ENCODE measurements at places on chromosomes 3 and 15.

DNA sequence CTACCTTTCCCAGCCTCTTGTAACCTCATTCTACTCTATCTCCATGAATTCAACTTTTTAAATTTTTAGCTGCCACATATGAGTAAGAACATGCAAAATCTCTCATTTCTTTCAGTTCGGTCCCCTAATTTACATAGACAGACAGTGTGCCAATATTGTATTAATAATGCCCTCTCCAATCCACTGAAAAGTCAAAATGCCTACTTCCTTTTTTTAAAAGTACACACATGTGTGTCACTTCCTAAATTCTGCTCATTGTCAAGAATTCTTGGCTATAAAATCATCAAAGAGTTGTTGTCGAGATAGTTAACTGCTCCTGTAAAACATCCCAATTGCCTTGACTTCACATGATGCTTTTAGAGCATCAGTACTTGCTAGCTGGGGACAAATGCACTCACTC lies 84.2 kb upstream of the IL12A start:
- DNase-seq: no peak

GRCh38 chr3:27340534-27340933 lies 28.6 kb downstream of the NEK10 start:
- DNase-seq: no peak

DNA sequence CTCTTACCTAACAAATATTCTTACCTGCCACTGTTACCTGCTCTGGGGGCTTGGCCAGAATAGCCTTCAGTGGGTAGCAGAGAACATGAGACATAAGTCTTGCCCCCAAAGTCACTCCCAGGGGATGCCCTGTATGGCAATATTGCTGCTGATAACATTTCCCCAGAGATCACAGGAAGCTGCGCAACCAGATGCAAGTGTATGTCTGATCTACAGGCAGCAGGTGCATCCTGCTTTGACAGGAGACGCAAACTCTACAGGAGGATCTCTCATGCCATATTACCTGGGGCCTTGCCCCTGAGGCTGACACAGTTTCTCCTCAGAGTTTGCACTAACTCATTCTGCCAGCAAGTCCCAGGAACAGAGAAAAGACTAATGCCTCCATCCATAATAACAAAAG lies 174.4 kb upstream of the LPP start:
- no peak for DNase-seq

- DNase-seq: no peak
Measured at GRCh38 chr3:190697502-190697830, 165.0 kb downstream of the GMNC start.

DNA sequence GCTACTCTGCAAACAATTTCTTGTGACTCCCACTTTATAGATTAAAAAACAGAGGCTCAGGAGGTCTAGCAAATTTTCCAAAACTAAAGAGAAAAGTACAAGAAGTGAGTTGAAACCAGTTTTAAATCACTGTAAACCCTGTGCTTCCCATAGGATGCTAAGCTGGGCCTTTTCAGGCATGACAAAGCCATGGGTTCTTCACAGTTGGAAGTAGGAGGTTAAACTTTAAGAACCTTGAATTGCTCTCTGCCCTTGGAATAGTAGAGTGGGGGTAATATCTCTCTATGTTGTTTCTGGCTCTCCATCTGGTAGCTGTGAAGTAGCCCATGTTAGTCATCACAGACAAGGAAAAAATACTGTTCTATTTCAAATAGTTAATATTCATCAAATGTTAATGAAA lies 193.6 kb upstream of the SATB1 start:
- no peak for DNase-seq

- DNase-seq: no peak
Measured at GRCh38 chr3:29348316-29348715, 67.4 kb downstream of the RBMS3 start.

DNA sequence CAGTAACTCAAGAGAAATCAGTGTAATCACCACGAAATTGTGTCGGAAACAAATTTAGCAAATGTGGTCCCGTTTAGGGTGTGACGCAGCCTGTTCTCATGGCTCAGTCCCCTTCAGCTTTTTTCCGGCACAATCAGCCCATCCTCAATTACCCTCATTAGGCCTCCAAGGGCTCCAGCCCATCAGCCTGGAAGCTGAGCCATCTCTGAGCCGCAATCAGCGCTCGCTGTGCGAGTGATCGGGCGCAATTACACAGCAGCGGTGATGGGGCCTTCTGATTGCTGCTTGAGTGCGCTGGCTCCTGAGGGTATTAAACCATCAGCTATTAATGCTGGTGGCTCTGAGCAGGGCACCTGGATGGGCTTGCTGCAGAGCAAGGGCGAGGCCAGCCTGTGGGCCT lies 55.6 kb downstream of the PLXNA1 start:
- DNase-seq: no peak

DNA sequence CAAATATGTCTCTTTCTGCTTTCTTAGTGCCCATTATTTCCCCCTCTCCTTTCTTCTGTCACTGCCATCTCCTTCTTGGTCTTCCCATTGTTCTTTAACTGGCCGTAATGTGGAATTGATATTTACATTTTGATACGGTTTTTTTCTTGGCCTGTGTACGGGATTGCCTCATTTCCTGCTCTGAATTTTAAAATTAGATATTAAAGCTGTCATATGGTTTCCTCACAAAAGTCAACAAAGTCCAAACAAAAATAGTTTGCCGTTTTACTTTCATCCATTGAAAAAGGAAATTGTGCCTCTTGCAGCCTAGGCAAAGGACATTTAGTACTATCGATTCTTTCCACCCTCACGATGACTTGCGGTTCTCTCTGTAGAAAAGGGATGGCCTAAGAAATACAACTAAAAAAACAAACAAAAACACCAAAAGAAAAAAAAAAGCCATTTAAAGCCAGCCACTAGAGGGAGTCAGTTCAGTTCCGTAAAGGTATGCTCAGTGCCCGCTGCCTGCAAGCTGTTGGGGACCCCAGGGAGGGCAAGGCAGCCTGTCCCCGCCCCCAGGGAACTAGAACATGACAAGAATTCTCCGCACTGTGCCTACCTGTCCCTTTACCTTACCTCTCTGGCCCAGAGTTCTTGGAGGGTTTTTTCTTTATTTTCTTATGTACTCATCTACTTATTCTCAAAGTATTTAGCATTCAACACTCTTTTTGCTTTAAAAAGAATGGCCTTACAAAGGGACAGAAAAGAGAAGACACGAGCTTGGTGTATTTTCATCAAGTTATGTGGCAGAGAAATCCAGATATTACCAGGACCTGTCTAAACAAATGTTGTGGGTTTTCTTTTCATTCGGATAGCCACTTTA lies 30.0 kb upstream of the NR2E3 start:
- DNase-seq: peak; percentile 14

DNA sequence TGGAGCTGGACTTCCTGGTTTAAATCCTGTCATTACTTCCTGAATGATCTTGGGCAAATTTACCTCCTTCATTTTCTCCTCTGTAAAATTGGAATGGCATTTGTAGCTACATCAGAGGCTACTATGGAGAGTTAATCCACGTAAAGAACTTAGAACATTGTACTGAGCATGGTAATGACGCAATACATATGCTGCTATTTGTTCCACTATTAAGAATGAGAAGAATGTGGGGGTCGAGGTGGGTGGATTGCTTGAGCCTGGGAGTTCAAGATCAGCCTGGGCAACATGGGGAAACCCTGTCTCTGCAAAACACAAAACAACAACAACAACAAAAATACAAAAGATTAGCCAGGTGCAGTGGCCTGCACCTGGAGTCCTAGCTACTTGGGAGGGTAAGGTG lies 250.6 kb downstream of the RYR3 start:
- no peak for DNase-seq
